ENCODE measurements at places on chromosomes 13 and 19. TPM values are rescaled to one million over a fixed set of nuclear protein-coding genes. Genes with fewer than 3 reads are reported as not detected.

- DNase-seq, result no peak
Observed at GRCh38 chr13:73822668-73823592, 311.3 kb downstream of the KLF12 start.

- DNase-seq, result no peak
Observed at GRCh38 chr13:49587311-49587847, 2.0 kb upstream of the RCBTB1 start.

IGFL3 gene
- total RNA-seq, result not detected

ZNF829 gene
- total RNA-seq, result 2.7 TPM

GRCh38 chr13:111327730-111328573, 7.5 kb downstream of the TEX29 start:
- no peak for DNase-seq

IGSF23 gene
- total RNA-seq, result 0.12 TPM

DNA sequence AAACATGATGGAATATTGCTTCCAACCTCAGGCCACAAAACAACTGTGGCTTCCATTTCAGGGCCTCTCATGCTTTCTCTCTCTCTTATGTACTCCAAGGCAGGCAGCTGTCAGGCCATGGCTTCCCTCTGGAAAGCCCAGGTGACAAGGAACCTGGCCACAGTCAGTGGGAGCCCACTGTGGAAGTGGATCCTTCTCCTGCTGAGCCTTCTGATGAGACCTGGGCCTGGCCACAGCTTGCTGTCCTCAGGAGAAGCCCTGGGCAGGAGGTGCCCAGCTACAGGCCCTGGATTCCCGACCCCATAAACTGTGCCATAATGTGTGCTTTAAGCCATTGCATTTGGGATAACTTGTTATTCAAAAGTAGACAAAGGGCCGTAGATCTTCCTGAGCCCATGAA, 71.2 kb downstream of the SPACA7 start:
- DNase-seq, result no peak

ANO8 gene
- total RNA-seq, result 3.3 TPM

Data from epithelial cell of proximal tubule (primary cell).